ENCODE measurements at places on chromosomes 2 and 18. TPM values are rescaled to one million over a fixed set of nuclear protein-coding genes. Genes with fewer than 3 reads are reported as not detected.

- DNase-seq = no peak
Measured at GRCh38 chr2:184413671-184414229, 184.6 kb upstream of the ZNF804A start.

Gene CYP1B1
- 64.2 TPM for total RNA-seq

DNA sequence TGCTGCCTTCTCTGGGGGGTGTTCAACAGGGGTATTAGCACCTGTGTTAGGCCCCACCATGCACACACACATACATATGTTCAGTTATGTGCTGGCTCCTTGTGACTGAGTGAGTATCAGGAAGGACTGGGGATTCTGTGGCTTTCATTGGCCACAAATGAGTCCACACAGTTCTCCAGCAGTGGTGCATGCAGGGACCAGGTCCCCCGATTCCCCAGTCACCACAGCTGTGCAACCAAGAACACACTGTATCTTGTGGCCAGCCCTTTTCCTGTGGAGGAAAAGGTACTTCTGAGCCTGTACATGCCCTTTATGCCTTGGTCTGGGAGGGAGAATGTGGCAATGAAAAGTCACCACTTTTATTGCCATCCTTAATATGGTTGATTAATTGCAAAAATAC is 74.9 kb upstream of the KLF7 start:
- DNase-seq = no peak

Gene TEKT4
- not detected for total RNA-seq

Gene CHRND
- total RNA-seq = not detected

Gene USP14
- total RNA-seq = 34.7 TPM

Gene MDH1B
- 2.4 TPM for total RNA-seq

Gene SUPT7L
- total RNA-seq = 28.8 TPM

DNA sequence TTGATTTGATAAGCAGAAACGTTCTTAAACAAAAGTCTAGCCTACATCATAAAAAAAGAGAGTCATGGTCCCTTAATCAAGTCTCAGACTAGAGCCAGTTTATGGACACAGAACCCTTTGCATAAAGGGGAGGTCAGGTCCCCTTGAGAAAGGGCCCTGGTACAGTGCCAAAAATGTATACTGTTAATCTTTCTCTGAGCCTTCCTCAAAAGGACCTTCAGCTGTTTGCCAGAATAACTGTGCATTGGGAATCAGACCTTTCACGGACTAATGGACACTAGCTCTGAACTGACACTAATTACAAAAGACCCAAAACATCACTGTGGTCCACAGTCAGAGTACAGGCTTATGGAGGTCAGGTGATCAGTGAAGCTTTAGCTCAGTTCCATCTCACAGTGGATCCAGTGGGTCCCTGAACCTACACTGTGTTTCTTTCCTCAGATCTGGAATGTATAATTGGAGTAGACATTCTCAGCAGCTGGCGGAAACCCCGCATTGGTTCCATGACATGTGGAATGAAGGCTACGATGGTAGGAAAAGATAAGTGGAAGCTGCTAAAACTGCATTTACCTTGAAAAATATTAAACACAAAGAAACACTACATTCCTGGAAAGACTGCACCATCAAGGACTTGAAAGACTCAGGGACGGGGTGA is 151.4 kb downstream of the TMEFF2 start:
- no peak for DNase-seq

GRCh38 chr18:46456691-46457090 is 200.3 kb downstream of the LOXHD1 start:
- DNase-seq = peak; percentile 62

DNA sequence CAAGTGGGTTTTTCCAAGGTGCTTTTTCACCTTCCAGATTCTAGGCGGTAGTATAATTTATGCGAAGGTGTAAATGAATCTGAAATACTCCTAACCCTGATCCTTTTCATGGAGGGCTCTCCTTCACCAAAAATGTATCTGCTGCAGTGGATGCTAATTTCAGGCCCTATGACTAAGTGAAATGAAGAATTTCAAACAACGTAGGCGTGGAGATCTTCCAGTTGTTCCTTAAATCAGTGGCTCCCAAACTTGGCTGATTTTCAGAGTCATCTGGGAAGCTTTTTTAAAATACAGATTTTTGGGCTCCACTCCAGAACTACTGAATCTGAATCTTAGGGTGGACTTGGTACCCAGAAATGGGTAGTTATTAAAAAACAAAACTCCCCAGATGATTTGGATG is 5.5 kb downstream of the GCKR start:
- no peak for DNase-seq

GRCh38 chr2:231370429-231370748 is 25.1 kb upstream of the B3GNT7 start:
- DNase-seq = no peak

Gene LBH
- total RNA-seq = 178 TPM

DNA sequence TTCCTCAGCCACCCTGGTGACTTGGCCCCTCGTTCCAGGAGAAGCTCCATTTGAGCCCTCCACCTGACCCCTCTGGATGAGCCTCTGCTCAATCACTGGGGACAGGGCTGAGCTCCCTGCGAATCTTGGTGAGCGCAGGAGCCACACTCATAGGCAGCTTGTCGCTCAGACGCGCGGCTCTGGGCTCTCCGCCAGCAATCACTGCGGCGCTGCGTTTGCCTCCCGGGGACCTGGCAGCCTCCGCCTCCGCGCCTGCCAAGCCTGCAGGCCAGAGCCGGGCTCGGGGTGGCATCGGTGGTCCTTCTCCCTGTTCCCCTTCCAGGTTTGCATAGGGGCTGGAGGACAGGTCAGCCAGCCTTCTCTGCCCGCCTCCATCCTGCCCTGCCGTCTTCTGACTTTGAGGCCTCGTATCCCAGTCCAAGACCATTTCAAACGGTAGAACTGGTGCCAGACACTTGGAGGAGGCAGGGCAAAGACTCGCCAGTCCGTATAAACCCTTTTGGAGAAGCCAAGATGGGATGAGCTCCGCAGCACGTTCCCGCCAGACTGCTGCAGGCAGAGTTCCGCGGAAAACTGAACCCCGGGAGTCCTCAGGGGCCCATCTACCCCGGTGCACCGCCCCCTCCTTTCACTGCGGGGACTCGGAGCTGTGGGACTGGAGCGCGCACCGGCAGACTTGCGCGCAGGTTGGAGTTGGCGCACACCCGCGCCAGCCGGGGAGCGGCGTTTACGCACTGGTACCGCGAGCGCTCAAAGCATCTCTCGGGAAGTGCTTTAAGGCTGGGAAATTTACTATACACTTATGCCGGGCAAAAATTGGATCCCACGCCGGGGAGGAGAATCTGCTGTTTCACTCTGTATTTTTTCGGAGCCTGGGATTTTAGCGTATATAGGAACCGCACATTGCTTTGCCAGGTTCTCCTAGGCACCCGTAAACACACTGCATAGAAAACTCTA is 1.1 kb upstream of the TACR1 start:
- DNase-seq = peak; percentile 79

DNA sequence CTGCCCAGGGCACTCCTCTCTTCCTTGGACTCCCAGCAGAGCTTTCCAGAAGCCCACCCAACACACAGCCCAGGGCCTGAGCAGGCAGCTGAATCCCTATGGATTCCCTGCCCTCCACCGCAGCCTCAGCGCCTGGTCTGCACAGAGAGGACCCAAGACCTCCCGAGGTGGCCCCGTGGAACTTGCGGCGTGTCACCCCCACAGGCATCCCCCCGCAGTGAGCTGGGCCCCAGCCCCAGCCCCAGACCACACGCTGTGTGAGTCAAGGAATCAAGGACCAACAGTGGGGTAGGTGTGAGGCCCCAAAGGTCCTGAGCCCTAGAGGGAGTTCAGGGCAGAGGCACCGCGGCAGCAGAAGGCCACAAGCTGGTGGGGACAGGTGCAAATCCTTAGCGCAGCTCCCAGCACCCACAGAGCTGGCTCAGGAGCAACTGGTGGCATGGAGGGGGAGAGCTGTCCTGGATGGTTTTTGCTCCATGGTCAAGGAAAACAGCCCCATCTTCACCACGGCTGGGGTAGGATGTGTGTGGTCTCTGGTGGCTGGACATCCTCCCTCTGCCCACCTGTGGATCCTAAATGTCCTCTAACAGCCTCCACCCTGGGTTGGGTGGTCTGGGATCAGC is 8.5 kb downstream of the HS6ST1 start:
- peak; percentile 78 for DNase-seq

- no peak for DNase-seq
Measured at GRCh38 chr2:23745068-23745725, 181.7 kb downstream of the ATAD2B start.

Gene TRABD2A
- 9.3 TPM for total RNA-seq

Gene FAM237A
- total RNA-seq = not detected

GRCh38 chr2:169928463-169928864 is 101.2 kb downstream of the UBR3 start:
- DNase-seq = no peak

DNA sequence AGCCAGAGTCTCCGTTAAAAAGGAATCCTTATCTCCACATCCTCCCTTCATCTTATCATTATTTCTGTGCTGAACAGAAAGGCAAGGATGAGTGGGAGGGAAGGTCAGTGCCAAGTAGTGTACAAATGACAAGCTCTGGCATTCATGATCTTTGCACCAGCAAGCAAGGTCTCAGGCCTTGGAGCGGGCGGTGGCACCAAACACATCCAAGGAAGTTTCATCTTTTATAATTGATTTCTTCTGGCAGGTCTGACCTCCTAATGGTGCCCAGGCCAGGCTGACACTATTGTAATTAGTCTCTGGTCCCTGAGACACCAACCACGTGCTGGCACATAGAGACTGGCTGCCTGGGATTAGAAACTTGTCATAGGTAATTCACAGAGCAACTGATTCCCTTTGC is 336.6 kb downstream of the EN1 start:
- DNase-seq = no peak

Gene PSTPIP2
- total RNA-seq = 107 TPM

- no peak for DNase-seq
Measured at GRCh38 chr2:132366421-132367180, 50.0 kb upstream of the GPR39 start.

DNA sequence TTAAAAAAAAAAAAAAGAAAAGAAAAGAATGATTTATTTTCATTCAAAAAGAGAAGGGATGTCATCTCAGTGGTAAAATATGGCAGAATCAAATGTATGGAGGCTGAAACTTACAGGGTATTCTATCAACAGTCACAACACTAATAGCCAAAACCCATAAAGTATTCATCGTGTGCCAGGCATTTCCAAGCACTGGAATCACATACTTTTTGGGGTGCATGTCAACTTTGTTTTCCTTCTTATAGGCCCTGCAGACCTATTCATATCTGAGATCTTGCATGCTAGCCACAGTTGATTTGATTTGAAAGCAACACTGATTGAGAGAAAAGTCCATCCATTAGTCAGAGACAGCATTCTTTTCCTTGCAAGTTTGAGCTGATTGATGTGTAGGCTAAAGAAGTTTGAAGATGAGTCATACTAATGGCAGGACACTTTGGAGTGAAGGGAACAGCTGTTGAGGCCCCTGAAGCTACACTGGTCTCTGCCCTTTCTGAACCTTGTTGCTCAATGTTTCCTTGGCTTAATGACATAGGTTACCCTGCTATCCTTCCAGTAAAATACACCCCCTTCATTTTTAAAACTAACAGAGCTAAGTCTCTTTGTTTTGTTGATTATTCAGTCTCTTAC is 22.0 kb downstream of the KATNAL2 start:
- DNase-seq = no peak

DNA sequence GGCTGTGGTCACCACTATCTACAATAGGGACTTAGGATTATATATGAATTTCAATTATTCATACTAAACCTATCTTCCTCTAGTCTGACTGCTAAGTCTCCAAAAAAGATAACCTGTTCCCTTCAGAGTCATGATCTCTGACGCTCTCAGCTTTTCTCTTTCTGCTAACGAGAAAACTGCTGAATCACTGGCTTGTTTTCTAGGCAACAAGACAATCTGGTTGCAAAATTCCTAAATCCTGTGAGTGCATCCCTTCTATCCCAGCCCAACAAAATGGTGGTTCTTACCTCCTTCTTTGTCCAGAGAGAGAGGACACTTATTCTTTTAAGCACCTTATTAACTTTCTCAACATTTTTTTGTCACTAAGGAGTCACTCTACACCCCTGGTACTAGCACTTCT is 312.3 kb upstream of the PKDCC start:
- DNase-seq = no peak

DNA sequence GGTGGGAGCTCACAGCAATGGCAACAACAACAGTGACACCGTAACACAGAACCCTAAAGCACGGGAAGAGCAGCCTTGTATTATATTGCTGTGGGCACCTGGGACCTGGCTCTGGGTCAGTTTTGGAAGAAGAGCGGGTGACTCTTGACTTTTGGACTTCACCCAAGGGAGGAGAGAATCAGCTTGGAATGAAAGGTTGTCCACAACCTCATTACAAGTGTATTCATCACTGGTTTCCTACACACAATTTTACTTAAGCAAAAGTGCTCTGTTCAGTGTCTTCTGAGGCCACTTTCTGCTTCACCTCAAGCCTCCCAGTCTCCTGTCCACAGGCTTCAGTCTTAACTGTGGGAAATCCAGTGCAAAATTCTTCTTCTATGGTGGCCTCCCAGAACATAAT is 263.8 kb downstream of the KCNE4 start:
- no peak for DNase-seq

- no peak for DNase-seq
Measured at GRCh38 chr2:40448476-40449079, 3.3 kb downstream of the SLC8A1 start.

DNA sequence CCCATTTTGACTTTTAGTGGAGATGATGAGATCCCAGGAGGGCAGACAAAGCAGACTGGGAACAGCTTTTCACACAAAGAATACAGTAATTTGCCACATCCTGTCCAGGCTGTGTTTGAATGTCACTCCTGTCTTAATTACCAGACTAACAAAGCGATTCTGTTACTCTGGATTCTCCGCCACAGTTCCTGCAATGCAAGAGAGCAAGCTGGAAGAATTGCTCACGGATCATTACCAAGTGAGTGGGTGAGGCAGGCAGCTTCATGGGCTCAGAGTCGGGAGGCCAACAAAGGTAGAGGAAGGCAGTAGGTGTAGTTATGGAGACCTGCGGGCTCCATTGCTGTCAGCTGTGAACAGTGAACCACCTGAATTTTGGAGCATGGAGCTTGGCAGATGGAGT is 250.5 kb upstream of the ATP5MC3 start:
- DNase-seq = no peak

Gene COL4A3
- total RNA-seq = 18.5 TPM

DNA sequence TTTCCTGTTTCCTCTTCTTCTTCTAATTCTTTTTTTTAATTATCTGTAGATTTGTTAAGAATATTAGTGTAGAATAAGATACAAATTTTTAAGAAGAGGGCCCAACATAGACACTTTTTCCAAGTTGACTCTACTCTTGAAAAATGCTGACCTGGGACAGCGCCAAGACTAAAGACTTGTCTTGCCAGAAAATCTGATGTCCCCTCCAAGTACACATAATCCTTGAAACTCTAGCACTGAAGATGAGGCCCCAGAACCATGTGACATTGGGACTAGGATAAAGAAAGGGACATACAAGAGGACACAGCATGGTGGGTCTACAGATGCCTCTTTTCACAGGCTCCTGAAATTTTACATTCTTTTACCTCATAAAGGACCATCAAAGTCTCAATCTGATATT is 271.6 kb upstream of the SESTD1 start:
- no peak for DNase-seq

GRCh38 chr2:117948615-117949014 is 65.3 kb downstream of the CCDC93 start:
- DNase-seq = no peak

- DNase-seq = peak; percentile 88
Measured at GRCh38 chr2:100262555-100263320, 59.6 kb downstream of the LONRF2 start.

- DNase-seq = no peak
Measured at GRCh38 chr2:217065012-217065290, 205.1 kb upstream of the TNP1 start.
